ENCODE measurements at places on chromosomes 11 and 22.

DNA sequence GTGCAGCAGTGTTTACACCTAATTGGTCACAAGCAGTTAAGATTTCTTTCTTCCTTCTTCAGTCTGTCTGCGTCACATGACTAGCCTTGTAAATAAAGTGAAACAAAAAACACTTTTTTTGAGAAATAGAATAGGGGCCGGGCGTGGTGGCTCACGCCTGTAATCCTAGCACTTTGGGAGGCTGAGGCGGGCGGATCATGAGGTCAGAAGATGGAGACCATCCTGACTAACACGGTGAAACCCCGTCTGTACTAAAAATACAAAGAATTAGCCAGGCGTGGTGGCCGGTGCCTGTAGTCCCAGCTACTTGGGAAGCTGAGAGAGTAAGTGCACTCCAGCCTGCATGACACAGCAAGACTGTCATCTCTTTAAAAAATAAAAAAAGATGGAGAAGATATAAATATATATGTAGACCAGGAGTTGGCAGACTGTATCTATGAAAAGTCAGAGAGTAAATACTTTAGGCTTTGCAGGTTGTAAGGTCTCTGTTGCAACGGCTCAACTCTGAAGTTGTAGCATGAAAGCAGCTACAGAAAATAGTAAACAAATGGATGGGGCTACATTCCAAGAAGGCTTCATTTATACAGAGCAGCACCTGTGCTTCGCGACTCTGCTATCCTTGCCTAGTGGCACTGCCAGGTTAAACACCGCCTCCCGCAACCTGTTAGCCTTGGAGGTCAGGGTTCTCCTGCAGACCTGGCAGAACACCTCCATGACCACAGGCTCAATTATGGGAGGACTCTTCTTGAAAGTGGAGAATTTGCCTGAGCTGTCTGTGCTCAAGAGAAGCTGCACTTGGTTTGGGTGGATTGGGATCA lies 55.9 kb downstream of the PPP6R2 start:
- DNase-seq = no peak

DNA sequence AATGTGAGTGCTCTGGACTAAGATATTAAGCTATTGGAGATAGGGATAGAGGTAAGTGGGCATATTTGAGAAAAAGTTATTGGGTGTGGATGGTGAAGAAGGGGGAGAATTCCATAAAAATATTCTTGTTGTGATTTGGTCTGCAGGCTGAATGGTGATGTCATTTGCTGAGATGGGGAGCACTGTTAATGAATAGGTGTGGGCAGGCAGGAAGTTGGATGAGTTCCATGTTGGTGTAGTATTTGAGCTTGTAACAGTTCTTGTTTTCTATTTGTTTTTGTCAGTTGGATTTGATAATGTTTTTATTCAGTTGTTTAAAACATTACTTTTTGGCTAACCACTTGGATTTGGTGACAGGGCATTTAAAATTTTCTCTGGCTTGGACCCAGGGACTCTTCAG lies 168.8 kb downstream of the C11orf87 start:
- no peak for DNase-seq

GRCh38 chr11:95829580-95830259 lies 39.4 kb downstream of the CEP57 start:
- DNase-seq = no peak

DNA sequence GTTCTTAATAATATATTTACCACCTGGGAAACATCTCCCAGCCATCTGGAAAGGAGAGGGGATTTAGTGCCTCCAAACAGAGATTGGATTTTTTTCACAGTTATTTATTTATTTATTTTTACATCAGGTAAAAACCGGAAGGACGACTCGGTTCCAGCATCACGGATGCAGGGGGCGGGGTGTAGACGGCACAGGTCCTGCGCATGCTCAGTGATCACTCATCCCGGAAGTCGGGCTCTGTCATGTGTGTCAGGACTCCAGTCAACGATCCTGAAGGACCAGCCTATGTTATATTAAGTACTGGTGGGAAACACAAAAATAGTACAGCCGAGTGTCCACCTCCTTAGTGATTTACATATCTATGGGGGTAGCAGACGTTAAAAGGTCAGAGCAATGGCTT lies 467.6 kb downstream of the NTM start:
- no peak for DNase-seq

- DNase-seq = no peak
Observed at GRCh38 chr22:26669060-26669481, 11.7 kb downstream of the MIAT start.

All from stimulated activated CD8-positive, alpha-beta memory T cell treated with anti-CD3 and anti-CD28 coated beads, Interleukin-4, amount 100 ng/mL, for 1 hour (primary cell).